ENCODE measurements at places on chromosomes 1 and 21.

DNA sequence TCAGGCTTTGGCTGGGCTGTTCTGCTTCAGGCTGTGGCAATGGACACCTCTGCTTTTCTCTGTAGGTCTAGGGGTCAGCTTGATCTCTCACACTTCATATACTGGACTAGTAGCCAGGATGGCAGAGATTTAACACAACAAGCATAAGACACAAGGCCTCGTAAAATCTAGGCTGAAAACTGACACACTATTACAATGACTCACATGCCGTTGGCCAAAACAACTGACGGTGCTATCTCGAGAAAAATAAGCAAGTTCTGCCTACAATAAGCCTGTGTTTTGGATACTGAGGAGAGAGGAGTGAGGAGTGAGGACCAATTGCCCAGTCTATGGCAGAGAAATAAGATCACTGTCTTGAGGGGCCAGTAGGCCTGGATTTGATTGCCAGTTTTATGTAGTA is 840.7 kb upstream of the ADAMTS5 start:
- H3K4me1 ChIP-seq = peaks cover 9% of the 10 kb centered on the region
- peaks cover 26% of the 10 kb centered on the region for H3K27me3 ChIP-seq
- no peaks in the 10 kb centered on the region for H3K36me3 ChIP-seq
- no peak overlapping the region for H3K4me3 ChIP-seq

GRCh38 chr1:22437573-22437972 is 14.1 kb upstream of the ZBTB40 start:
- H3K4me3 ChIP-seq = no peak overlapping the region
- no peak overlapping the region for H3K27ac ChIP-seq
- no peaks in the 10 kb centered on the region for H3K4me1 ChIP-seq
- H3K36me3 ChIP-seq = peaks cover 5% of the 10 kb centered on the region
- no peaks in the 10 kb centered on the region for H3K27me3 ChIP-seq

- H3K4me3 ChIP-seq = no peak overlapping the region
- H3K4me1 ChIP-seq = peaks cover 11% of the 10 kb centered on the region
- H3K36me3 ChIP-seq = no peaks in the 10 kb centered on the region
- no peak overlapping the region for H3K27ac ChIP-seq
- no peak for DNase-seq
Observed at GRCh38 chr1:33454646-33455282, 17.7 kb upstream of the ZSCAN20 start.

GRCh38 chr1:166910396-166910994 is 34.4 kb upstream of the TADA1 start:
- no peaks in the 10 kb centered on the region for H3K36me3 ChIP-seq
- no peak overlapping the region for H3K4me3 ChIP-seq
- peaks cover 39% of the 10 kb centered on the region for H3K27me3 ChIP-seq
- no peak for DNase-seq
- H3K4me1 ChIP-seq = no peaks in the 10 kb centered on the region

DNA sequence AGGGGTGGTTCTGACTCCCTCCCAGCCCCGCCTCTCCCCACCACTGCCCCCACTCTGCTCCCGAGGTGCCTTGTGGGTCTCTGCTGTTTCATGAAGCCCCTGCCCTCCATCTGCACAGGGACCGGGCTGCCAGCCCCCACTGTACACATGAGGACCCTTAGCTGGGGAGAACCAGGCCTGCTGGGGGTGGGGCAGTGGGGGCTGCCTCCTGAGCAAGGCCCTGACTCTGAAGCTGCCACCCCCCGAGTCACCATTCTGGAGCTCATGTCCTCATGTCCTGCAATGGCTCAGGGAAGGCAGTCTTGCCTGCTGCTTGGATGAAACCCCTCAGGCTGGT is 8.4 kb downstream of the HES3 start:
- peaks cover 56% of the 10 kb centered on the region for H3K27me3 ChIP-seq
- H3K4me3 ChIP-seq = no peak overlapping the region
- H3K27ac ChIP-seq = no peak overlapping the region
- DNase-seq = no peak

- peaks cover 11% of the 10 kb centered on the region for H3K36me3 ChIP-seq
- peaks cover 21% of the 10 kb centered on the region for H3K4me1 ChIP-seq
- H3K27ac ChIP-seq = no peak overlapping the region
- H3K4me3 ChIP-seq = no peak overlapping the region
- H3K27me3 ChIP-seq = peaks cover 21% of the 10 kb centered on the region
Observed at GRCh38 chr1:112517231-112517630, 8.5 kb downstream of the WNT2B start.

DNA sequence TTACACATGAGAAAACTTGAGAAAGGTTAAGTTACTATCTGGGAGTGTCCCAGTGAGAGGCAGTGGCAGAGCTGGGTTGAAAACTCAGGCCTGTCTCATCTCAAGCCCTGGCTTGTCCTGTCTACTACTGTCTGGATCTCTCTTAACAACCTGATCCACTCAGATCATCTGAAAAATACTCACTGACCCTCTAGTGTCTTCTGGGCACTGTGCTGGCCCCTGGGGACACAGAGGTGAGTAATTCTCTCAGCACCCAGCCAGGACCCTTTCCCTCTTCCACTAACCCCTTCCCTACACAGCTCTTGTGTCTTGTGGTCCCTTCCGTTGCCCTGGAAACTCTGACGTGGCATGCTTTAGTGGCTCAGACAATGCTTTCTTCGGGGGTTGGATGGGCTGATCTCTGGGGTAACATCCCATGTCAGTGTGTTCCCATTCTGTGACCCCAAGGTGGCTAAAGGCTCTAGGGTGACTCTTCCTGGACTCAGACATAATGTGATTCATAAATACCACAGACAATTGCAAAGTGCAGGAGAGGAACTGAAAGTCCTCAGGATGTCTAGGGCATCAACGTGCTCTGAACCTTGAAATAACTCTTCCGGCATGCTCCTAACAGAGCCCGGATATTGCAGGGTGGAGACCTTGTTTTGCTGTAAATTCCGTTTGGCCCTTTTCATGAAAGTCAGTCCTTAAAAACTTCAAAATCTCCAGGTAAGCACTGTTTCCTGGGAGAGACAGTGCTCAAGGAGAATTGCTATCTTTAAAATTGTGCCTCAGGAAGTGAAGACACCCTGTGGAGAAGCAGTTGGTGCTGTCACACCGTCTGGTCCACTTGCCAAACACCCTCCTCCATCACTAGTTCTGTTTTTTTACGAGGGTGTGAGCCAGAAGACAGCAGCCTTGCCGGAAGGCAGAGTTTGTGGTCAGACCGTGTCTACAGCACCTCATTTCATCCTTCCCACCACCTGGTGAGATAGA is 4.0 kb downstream of the SHISAL2A start:
- peaks cover 22% of the 10 kb centered on the region for H3K4me1 ChIP-seq
- H3K36me3 ChIP-seq = no peaks in the 10 kb centered on the region
- no peak for DNase-seq
- H3K4me3 ChIP-seq = no peak overlapping the region

Data from type B pancreatic cell (in vitro differentiated cells).